ENCODE measurements at places on chromosomes 3 and 15.

DNA sequence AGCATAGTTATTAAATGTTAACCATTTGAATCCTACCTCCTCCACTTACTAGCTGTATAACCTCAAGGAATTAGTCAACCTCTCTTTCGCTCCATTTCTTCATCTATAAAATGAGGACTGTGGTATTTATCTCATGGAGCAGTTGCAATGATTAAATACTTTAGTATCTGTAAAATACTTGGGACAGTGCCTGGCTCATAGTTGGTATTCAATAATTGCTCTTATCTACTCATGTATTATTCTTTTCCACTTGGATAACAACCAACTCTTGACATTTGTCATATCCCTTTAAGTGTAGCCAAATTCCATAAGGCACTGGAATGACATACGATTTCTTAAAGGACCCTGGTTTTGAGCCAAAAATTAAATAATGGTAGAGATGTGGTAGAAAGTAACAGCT, 72.0 kb downstream of the FSIP1 start:
- DNase-seq, result no peak

DNA sequence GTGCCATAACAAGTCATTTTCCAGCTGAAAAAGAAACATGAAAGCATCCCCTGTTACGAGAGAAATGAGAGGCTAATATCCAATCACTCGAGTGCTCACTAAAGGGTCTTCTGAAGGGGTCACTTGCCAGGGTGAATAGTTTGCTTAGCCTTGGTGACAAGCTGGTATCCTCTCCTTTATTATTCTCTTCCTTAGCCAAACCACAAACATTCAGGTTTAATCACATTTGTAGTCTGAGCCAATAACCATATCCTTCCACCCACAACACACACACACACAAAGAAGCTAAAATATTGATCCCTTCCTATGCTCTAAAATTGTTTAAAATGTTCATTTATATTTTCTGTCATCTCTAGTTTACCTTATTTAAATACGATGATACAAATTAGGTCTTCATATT, 240.5 kb upstream of the TMCO5A start:
- DNase-seq, result no peak

GRCh38 chr3:2513986-2514385, 415.3 kb downstream of the CNTN4 start:
- no peak for DNase-seq

DNA sequence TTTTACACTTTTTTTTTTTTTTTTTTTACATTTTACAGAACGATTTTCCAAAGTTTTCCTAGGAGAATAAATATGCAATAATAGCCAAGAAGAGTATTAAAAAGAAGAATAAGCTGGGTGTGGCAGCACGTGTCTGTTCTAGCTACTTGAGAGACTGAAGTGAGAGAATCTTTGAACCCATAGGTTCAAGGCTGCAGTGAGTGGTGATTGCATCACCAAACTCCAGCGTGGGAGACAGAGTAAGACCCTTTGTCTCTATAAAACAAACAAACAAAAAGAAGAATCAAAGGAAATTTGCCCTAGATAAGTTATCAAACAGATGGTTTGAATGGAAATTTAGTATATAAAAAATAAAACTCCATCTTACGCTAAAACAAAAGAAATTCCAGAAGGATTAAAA, 13.3 kb downstream of the XRN1 start:
- DNase-seq, result no peak

DNA sequence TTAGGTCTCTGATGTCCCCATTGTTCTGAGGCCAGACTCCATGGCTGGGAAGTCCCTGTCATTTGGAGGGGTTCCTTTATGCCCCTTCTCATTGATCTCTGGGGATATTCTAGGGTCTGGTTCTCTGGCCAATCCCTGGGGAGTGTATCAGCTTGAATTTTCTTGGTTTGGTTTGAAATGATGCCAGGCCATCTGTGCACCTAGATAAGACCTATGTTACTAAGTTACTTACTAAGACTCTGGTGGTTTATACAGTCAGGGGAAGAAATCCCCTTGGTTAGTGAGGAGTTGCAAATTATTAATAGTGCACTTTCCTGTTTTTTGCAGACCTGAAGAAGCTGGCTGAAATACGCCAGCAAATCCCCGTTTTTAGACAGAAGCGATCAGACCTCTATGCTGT, 20.3 kb downstream of the NIT2 start:
- no peak for DNase-seq

GRCh38 chr15:51048308-51048707, 46.4 kb downstream of the TNFAIP8L3 start:
- no peak for DNase-seq

DNA sequence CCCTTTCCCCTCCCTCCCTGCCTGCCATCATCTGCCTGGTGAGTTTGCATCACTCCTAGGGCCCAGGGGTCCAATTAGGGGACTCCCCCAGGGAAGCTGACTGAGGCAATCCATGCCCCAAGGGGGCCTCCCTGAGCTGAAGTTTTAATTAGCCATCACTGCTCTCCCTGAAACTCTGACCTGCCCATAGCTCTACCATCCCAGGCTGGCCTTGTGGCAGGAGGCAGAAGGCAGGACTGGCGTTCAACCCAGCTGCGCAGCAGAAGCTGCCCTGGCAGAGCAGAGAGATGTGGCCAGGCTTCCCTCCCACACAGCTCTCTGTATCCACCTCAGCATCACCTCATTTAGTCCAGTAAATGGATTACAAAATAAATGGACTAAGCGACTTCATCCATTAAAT, 7.7 kb upstream of the C15orf39 start:
- DNase-seq, result no peak

DNA sequence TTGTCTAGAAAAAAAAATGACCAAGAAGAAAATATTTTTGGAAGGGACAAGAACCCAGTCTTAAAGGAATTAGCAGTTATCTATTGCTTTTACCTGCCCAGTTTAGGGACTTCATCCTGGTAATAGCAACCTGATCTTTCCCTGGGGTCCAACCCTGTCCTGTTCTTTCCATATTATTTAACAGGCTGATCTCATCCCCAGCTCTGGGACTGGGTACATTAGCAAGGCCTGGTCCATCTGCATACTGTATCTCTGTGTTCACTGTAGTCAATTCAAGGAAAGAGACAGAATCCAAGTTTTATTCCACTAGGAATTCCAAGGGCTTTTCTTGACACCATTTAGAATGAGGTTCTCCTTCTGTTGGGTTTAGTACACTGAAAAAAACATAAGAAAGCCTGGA, 191.7 kb upstream of the GADL1 start:
- DNase-seq, result no peak

DNA sequence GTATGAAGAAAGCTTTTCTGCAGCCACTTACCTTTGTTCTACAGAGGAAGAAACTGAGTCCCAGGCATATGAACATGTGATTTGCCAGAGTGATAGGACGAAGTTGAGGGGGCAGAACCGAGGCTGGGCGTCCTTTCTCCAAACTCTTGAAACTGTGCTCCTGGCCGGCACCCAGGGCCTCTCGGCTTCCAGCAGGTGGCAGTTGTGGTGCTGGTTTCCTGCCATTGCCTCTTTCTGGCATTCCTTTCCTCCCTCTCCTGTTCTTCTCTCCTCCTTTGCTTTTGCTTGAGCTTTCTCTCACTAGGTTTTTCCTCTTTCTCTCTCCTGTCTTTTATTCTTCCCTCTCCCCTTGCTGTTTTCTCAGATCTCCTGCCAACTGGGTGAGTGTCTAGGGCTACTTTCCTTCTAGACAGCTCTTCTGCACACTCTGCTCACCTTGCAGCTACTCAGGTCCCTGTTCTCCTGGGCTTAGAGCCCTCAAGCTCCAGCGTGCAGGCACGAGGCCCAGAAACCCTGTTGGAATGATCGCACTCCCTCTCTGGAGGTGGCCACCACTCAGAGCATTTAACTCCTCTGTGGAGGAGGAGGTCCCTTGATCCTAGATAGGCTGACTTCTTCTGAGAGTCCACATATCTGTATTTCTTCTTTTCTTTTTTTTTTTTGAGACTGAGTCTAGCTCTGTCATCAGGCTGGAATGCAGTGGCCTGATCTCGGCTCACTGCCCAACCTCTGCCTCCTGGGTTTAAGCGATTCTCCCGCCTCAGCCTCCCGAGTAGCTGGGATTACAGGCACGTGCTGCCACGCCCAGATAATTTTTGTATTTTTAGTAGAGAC, 26.2 kb downstream of the TRAK1 start:
- DNase-seq, result peak; percentile 44

DNA sequence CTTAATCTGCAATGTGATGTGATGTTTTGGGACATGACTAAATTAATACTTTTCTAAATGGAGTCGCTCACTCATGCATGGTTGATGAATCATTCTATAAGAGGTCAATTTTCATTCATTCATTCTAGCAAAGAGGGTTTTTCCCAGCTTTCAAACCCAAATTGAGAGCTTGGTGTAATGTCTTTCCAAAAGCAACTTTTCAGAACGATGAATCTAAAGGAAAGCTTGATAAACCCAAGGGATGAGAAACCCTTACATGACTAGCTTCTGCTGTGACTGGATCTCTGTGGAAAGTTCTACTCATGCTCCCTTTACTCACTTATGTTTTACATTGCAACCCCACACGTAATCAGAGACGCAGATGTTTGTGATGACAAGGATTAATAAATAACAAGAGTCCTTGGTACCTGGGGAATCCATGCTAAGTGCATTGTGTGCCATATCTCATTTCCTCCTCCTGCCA, 47.7 kb downstream of the PDZRN3 start:
- no peak for DNase-seq

- no peak for DNase-seq
Observed at GRCh38 chr3:128313071-128313725, 153.5 kb downstream of the DNAJB8 start.

GRCh38 chr3:61141227-61141626, 110.0 kb downstream of the FHIT start:
- no peak for DNase-seq

GRCh38 chr15:64092075-64092820, 1.4 kb downstream of the CIAO2A start:
- no peak for DNase-seq

GRCh38 chr3:99875581-99875928, 57.9 kb downstream of the CMSS1 start:
- no peak for DNase-seq

DNA sequence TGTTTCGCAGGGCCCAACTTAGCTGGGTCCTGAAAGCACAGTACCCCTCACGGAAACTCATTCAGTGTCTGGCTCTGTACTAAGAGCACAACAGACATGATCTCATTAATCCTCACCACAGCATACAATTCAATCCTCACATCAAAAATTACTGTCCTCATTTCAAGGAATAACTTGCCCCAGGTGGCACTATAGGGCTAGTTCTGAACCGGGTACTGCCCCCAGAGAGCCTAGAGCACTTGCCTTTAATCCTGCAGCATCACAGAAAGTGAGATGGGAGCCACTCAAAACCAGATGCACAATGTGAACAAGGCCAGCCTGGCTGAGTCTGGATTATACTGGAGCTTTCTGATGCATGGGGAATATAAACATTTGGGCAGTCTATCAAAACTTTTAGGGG, 122.6 kb downstream of the OSBPL10 start:
- no peak for DNase-seq

DNA sequence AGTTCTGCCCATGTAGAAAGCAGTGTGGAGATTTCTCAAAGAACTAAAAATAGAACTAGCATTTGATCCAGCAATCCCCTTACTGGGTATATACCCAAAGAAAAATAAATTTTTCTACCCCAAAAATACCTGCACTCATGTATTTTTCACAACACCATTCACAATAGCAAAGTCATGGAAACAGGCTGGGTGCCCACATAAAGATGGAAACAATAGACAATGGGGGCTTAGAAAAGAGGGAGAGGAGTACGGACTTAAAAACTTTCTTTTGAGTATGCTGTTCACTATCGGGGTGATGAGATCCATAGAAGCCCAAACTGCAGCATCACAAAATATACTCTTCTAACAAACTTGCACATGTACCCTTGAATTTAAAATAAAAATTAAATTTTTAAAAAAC, 345.1 kb upstream of the CCDC54 start:
- no peak for DNase-seq

GRCh38 chr3:42960786-42961185, 18.3 kb upstream of the GASK1A start:
- no peak for DNase-seq

- no peak for DNase-seq
Observed at GRCh38 chr3:78978037-78978436, 789.8 kb downstream of the ROBO1 start.

DNA sequence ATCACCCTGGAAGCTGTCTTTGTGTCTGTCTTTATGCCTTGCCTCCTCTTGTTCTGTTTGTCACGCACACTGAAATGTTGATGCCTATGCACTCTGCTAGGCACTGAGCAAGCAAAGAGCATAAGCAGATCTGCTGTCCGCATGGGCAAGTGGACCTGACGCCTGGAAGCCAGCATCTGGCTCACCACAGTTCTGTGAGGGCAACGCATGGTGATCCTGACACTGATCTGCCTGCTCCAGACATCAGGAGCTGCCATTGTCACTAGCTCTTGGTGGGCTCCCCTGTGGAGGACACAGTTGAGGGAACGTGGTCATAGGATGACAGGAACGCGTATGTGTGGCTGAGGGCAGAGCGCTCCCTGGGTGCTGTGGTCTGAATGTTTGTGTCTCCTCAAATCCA, 234.6 kb downstream of the ADAMTS17 start:
- no peak for DNase-seq

- no peak for DNase-seq
Observed at GRCh38 chr3:110815008-110815583, 256.5 kb upstream of the NECTIN3 start.

DNA sequence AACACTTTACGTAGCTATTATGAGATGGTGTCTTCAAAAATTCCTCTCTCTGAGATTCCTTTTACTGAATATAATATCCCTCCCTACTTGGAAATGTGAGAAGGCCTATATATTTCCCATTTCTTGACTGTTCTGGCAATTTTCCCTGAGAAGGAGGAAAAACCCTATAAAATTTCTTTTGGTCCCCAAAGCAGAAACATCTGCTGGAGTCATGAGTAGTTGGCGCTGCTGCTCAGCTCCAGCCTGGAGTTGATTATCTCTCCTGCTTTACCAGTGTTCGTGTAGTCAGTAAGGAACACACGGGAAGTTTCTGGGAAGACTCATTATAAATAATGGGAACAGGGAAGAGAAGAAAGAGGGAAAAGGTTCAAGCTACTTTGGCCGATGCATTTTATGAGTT, 680.1 kb downstream of the EPHA3 start:
- DNase-seq, result no peak

GRCh38 chr15:74648051-74648842, 32.6 kb downstream of the CLK3 start:
- DNase-seq, result no peak

DNA sequence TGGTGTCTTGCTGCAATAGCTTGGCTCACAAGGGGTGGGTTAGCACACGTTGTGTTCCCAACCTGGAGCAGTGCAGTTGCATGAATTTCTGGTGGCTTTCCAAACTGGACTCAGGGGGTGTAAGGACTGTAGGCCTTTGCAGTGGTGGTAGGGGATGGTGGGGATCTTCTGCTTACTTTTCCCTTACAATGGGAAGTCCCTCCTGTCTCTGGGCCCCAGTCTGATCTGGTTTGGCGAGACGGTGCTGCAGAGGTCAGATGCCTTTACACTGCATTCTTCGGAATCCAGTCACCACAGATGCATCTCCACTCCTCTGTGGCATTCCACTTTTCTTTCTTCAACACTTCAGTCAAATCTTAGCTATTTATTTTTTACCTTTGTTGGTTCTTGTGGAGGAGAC, 132.1 kb downstream of the DOCK3 start:
- DNase-seq, result no peak

Measured in NCI-H2029 (cell line).